Muscle of arm (tissue), 14 donors: ENCODE measurements at places on chromosomes 1 and 21.
A peak's percentile ranks its signal among the peaks of the same experiment; 100 is the strongest.

DNA sequence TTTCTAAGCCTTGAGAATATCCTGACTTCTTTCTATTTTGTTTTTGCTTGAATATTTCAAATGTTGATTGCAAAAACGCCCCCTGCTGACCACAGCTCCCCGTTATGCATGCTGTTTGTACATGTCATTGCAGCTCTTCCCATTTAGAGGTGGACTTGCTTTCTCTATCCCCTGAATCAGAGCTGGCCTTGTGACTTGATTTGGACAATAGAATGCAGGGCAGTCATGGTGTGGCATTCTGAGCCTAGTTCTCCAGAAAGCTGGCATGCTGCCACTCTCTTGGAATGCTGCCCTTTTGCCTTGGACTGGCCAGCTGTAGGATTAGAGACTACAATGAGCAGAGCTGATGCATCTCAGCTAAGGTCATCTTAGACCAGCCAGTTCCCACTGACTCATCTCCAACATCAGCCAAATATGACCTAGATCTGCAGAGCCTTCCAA, 1561.5 kb downstream of the MRPL39 start:
- peak; percentile 80 for DNase-seq

GRCh38 chr1:185314411-185314810, 2.6 kb downstream of the IVNS1ABP start:
- no peak for DNase-seq

GRCh38 chr21:45282283-45283034, 5.2 kb downstream of the POFUT2 start:
- no peak for DNase-seq

DNA sequence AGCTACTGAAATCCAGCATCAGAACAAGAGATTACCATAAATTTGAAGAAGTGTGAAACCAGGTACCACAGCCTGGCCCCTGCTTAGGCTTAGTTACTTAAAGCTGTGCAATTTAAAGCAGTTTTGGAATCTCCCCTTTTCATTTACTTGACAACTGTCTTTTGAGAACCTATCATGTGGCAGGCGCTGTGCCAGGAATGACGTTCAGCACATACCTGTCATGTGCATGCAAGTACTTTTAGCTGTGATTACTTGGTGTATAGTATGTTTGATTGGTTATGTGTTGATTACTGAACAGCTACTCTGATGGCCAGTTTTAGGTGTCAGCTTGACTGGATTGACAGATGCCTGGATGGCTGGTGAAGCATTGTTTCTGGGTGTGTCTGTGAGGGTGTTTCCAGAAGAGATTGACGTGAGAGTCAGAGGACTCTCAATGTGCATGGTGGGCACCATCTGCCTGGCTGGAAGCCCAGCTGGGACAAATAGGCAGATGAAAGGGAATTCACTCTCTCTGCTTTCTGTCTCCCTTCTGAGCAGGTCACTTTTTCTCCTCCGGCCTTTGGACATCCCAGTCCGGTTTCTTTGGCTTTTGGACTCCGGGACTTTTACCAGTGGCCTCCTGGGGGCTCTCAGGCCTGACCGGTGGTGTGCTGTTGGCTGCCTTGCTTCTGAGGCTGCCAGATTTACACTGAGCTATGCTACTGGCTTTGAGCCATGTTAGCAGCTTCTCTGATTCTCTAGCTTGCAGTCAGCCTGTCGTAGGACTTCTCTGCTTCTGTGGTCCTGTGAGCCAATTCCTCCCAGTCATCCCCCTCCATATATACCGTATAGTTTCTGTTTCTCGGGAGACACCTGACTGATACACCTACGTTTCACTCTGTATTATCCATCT, 178.0 kb downstream of the RYR2 start:
- peak; percentile 58 for DNase-seq

- no peak for DNase-seq
Measured at GRCh38 chr1:145716641-145717345, 2.5 kb upstream of the CD160 start.

DNA sequence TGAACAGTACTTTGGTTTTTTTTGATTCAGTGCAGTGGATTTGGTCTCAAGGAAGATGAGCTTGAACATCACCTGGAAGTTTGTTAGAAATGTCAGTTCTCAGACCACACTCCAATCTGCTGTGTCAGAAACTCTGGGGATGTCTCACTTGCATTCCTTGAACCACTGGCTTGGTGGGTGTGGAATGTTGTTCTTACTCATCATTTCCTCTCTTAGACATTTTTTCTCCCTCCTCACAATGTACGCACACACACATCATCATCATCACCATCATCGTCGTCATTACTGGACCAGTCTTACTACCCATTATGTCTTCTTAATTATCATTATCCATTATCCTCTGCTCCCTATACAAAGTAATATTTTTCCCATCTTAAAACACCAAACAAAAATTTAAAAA, 91.9 kb upstream of the KCNK2 start:
- DNase-seq, result no peak

DNA sequence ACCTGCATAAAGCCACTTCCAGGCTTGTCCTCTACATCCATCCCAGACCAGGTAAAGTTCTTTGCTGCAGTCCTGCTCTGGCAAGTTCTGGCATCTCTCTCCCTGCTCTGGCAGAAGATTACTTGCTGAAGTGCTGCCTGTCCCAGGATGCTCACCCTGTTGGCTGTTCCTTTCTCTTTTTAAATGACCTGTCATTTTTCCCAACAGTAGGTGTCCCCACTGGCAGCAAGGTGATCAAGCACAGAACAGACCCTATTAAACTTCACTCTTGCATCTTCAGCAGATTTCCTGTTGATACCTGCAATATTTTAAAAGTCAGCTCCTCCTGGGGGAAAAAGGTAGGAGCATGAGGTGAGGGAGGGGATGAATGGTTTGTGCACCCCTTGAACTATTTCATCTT, 332.6 kb downstream of the PBX1 start:
- DNase-seq, result no peak

DNA sequence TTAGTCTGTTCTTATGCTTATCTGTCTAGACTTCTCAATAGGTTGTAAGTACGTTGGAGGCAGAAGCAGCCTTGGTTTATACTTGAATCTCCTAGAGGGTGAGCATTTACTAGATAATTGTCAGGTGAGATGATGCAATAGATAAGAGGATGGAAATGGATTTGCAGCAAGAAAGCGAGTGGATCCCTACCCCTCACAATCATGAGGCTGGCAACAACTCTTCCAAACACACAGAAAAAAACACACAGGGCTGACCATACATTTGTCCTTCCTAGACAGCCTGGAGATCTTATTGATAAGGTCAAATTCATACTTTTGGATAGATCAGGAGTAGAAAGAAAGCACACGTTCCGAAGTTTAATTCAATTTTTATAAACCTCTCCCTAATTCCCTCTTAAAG, 481.4 kb upstream of the CAMK1G start:
- no peak for DNase-seq

- no peak for DNase-seq
Measured at GRCh38 chr1:1537626-1538250, 2.7 kb downstream of the TMEM240 start.

GRCh38 chr1:232390590-232390989, 239.3 kb downstream of the SIPA1L2 start:
- no peak for DNase-seq

- DNase-seq, result no peak
Measured at GRCh38 chr1:24528744-24529143, 26.1 kb downstream of the RCAN3 start.

GRCh38 chr1:159663552-159663951, 50.8 kb downstream of the CRP start:
- no peak for DNase-seq

GRCh38 chr1:61420909-61421835, 303.8 kb downstream of the TM2D1 start:
- DNase-seq, result no peak

- DNase-seq, result no peak
Measured at GRCh38 chr1:33635336-33636012, 163.0 kb downstream of the ZSCAN20 start.

DNA sequence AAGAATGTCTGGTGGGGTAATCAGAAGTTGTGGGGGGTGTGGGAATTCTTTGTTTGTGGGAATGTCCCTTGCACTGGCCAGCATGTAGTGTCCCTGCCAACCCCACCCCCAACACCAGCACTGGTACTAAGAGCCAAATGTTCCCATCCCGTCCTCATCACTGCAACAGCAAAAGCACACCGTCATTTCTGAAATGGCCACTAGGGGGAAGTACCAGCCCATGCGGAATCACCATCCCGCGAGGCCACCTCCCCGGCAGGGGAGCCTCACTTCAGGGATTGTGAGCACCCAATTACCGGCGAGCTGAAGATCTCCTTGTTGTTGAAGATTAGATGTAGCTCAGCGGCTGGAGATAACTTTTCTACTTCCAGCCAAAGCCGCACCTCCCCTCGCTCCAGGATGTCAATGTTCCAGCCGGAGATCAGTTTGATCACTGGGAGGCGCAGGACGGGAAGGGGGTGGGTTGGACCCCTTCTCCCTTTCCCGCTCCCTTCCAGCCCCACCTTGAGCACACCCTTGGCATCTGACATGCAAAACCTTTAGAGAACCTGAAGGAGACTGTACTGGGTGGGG, 41.0 kb downstream of the MYOM3 start:
- peak; percentile 69 for DNase-seq

DNA sequence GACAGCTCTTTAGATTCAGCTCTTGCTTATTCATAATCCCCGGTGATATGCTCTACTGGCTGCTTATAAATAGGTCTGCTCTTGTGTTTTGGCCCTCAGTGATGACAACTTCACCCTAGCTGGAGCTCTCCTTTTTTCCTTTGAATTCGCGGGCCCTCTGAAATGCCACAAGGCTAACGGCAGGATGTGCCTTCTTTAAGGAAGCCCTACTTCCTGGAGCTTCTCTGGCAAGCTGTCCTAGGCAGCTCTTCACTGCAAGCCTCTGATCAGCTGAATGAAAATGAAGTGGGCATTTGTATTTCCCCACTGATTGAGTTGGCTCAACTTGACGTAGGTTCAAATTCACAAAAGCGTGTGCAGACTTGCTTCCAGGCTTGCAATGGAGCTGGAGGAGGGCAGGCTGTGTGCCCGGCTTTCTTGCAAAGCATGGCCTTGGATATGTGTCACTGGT, 22.2 kb downstream of the SGIP1 start:
- no peak for DNase-seq

GRCh38 chr1:37056325-37056724, 22.0 kb upstream of the GRIK3 start:
- DNase-seq, result no peak

- peak; percentile 59 for DNase-seq
Measured at GRCh38 chr1:172383536-172383935, 36.9 kb upstream of the C1orf105 start.

DNA sequence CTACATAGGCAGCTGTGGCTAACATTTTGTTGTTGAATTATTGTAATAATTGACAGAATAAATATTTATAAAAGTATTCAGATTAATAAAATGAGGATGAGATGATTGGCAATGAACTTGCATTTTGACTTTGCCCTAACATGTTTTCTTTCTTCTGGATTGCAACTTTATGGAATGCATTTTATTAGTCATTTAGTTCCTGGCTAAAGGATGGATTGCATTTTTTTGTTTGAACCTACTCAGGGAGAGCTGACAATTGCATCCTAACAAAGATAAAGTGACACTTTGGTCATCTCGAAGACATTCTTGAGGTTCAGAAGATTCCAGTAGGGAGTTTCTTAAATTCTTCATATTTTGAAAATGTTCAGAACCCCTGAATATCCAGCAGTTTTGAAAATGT, 37.5 kb downstream of the PGM1 start:
- DNase-seq, result no peak
